GM04503 (cell line): ENCODE measurements at places on chromosomes 7 and 10.
A peak's percentile ranks its signal among the peaks of the same experiment; 100 is the strongest.

DNA sequence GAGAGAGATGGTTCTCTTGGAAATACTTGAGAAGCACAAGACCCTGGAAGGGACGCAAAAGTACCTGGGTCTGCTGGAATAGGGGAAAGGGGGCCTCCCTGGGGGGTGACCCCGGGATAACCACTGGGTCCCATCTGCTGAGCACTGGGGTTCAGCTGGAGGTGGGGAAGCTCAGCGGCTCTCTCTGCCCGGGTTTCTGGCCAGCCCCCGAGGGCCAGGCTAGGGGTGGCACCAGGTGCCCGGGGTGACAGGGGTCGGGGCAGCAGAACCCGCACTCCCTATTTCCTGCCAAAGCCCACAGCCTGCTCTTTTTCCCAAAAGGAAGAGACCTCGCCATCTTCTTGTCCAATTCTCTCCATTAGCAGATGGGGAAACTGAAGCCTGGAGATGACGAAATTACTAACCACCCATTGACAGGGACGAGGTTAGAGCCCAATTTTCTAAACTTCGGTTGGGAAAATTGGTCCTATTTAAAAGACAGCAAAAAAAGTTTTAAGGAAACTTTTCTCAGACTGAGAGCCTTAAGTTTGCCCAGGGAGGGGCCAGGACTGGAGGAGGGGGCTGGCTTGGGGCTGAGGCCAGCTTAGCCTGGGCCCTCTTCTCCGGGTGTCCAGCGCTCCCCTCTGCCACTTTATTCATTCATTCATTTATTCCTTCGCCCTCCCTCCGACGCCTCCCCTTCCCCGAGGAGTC, 17.8 kb upstream of the GATA3 start:
- no peak for DNase-seq

DNA sequence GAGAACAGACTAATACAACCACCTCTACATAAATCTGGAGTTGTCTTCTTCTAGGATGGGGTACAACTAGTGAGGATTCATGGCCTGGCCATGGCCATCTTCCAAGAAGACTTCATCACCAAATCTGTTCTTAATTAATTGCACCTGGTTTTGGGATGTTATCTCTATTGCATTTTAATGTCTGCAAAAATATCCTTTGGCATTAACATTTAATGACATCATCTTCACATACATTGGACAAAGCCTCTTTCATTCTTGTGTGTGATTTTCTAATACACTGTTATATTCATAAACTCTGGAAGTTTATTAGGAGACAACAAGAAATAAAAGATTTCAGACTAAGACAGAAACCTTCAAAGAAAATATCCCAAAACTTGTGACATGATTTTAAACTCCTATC, 124.2 kb upstream of the ABCB5 start:
- no peak for DNase-seq

DNA sequence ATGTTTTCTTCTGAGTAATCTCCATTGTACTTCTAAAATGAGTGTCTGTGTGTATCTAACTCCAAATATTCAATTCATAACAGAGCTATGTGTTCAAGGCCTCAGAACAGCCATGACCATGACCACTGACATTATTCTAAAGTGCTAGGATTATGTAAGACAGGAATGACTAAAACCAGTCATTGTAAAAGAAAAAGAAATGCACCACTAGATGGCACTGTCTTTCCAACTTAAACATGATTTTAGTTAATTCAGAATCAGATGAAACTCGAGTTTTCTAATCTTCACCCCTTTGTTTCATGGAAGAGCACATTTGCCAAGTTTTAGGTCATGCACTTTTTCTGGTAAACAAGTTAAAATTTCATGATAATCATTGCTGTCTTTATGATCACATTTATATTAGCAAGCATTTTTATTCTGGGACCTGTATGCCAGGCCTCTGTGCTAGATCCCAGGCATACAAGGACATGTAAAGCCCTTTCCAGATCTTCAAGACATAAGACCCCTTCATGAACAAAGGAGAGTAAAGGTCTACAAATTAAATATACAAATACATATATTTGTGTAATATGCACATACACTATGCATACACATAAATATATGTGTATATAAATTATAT, 26.1 kb upstream of the RSU1 start:
- peak; percentile 71 for DNase-seq

DNA sequence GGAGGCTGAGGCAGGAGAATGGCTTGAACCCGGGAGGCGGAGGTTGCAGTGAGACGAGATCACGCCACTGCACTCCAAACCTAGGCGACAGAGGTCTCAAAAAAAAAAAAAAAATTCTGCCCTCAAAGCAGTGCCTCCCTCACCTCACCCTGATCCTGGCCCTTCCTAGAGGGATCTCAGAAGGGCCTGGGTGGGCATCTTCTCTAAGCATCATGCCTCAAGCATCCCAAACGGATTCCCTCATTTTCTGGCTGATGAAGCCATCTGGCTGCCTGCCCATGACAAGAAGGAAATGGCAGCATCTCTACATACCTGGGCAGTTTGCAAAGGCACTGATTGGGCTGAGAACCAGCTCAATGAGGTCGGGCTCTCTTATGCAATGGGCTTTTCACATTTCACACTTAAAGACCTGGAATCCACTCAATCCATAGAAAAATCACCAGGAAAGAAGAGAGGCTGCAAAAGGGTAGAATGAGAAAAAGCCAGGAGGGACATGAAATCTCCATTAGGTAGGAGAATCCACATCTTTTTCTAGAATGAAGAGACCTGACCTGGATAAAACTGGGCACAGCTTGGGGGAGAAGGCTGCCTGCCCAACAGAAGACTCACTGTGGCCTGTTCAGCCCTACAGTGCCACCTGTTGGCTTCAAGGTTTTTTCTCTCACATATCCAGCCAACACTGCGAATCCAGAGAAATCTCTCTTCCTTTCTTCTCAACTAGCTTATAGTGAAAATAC, 48.1 kb downstream of the PDLIM1 start:
- DNase-seq, result no peak

DNA sequence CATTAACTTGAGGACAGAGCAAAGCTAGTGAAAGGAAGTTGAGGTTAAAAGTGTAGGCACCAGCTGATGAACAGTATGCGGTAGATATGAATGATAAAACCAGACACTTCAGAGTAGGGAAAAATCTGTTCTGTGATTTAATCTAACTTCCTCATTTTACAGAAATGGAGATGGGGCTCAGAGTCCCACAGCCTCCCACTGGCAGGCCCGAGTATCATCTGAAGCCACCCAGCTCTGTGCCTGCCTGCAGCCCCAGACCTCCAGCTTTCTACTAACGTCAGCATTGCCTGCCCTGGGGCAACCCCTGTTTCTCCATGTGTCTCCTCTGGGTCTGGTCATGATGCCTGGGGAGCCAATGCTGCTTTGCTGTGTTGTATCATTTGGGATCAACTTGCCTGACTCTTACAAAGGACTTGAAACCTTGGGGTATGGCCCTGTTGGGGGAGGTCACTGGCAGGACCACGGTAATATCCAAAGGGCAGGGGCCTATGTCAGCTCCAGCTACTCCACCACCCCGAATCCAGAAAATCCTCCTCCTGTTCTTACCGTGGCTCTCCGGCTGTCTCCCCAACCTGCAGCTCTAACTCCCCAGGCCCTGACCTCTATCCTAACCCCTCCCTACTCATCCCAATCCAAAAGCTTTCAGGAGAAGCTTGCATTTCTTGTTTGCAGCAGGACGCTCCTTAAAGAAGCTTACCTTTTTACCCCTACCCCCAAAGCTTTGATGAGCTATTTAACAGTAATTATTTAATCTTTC, 56.2 kb upstream of the NPY start:
- no peak for DNase-seq

GRCh38 chr7:105216786-105217185, 171.9 kb downstream of the SRPK2 start:
- DNase-seq, result no peak

GRCh38 chr10:33309406-33309805, 25.1 kb downstream of the NRP1 start:
- DNase-seq, result no peak

DNA sequence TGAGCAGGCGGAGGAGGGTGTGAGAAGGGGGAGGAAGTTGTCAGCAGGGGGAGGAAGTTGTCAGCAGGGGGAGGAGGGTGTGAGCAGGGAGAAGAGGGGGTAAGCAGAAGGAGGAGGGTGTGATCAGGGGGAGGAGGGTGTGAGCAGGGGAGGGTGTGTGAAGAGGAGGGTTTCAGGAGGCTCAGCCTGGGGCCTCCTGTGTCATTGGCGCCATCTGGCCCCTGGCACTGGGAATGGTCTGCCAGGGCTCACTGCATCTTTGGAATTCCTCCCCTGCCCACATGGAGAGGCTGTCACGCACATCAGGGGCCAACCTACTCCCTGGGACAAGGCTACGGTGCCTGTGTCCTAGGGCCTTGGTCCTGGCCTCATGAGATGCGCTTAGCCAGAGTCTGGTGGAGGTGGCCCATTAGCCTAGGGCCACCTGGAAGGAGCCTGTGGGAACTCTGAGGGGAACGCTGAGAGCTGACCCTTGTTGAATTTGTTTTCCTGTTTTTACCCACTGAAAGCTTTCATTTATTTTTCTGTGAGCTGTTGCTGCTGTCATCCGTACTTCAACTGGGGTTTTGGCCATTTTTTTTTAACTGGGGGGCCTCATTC, 18.0 kb downstream of the CAMK2B start:
- DNase-seq, result peak; percentile 14

DNA sequence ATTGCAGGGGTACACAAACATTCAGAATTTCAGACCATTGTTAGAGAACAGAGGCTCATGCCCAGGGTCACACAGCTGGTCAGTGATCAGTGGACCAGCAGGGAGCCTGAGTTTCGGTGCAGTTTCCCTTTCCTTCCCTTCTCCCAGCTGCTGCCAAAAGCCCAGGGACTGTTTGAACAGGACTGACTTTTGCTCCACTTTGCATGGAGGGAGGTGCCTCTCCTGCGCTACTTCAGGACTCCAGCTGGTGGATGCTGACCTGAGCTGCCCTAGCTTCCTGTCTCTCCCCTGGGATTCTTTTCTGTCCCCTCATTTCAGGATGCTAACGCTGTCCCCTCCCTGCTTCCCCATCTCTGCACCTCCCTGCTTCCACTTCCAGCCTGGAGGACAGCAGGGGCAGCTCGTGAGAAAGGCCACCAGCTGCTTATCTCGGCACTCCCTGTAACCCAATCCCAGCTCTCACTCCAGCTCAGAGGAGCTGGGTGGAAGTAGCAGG, 14.5 kb downstream of the SH2D4B start:
- no peak for DNase-seq

DNA sequence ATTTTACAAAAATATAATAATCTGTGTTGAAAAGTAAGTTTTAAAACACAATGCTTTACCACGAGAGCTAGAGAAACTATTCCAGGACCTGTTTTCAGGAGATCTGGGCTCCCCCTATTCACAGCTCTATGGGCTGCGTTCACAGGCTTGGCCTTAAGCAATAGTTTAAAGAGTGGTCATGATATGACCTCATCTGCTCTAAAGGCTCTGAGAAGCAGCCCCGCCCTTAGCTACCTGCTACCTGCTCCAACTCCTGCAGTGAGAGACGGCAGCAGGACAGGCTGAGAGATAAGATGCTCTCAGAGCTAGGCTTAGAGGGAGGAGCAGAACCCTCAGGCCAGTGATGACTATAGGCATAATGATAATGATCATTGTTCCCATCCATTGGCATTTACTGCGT, 12.6 kb downstream of the ALOX5 start:
- DNase-seq, result no peak

DNA sequence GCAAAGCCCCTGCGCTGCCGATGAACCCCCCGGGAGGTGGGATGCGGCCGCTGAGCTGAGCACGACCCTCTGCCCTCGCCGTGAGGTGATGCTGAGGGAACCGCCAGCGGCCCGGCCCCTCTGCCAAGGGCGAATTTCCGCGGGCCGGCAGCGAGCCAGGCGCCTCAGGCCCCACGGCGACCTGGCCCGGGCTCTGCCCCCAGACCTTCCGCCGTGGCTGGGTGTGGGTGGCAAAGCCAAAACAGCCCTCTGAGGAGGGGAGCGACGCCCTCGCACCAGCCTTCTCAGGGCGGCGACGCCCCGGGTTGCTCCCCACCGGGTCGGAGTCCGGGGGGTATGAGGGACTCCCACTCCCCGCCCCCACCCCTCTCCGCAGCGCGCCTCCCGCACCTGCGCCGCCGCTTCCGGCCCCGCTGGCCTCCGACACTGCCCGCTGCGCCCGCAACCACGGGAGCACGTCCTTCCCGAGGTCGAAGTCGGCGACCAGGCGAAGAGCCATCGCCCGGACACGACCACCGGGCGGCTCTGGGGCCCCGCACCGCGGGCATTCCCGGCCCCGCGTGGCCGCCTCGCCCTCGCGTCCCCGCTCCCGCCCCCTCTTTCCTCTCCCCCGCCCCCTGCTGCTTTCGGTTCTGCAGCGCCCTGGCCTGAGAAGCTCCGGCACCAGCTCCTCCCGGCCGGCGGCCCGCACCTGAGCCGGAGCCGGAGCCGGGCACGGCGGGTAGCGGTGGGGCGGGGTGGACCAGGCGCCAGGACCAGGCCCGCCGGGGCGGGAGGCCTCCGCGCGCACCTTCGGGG, at the start of gene GSAP:
Gene GSAP (minus strand): TSS at position 527 of the 798 bp plus-strand sequence. CDS start 28 bp downstream, at position 499.
- no peak for DNase-seq

DNA sequence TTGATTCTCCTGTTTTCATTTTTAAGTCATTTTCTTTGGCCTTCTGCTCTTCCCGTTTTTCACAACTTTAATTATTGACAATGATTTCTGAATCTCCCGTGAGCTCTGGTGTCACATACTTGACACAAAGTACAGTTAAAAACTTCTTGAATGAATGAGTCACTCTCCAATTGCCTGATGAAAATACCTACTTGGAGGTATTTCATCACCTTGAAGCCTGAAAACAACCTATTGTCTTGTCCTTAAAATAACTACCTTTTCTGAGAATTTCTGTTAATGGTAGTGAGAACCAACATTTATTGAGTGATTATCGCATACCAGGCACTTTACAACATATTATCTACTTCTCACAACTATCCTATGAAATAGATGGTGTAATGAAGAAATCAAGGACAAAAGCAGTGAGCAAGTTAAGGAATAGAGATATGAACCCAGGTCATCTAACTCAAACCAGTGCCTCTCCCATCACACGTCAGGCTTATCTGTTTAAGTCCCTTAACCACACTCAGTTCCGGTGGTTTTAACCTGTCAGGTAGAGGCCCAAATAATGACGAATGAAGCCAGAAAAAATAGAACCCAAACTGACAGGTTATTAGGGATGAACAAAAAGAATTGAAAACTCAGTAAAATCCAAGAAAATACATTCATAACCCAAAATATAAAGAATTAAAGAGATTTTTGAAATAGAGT, 11.6 kb downstream of the BET1 start:
- no peak for DNase-seq

GRCh38 chr10:90999512-91000172, 78.8 kb upstream of the ANKRD1 start:
- DNase-seq, result no peak

- DNase-seq, result no peak
Observed at GRCh38 chr7:42347616-42348015, 110.6 kb upstream of the GLI3 start.

GRCh38 chr10:15045380-15045779, 1.6 kb downstream of the OLAH start:
- no peak for DNase-seq

DNA sequence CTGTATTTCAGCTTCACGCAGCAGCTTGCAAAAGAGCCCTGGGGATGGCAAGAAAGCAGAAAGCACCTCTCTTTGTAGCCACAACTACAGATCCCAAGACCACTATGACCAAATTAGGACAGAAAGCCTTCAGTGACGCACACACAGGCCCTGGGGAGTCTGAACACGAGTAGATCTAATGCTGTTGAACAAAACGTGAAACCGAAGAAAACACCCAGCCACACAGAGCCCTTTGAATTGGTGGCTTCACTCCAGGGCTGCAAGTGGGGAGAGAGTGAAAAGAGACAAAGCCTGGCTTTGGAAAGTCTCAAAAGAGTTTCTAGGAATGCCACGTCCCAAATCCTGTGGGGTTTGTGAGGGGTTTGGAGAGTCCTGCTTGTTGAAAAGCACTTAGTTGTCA, 28.4 kb downstream of the PLXNA4 start:
- DNase-seq, result no peak

GRCh38 chr7:34471844-34472243, 186.2 kb upstream of the NPSR1 start:
- DNase-seq, result no peak
